ENCODE measurements at places on chromosomes 13 and 19.

- DNase-seq: peak; percentile 30
These were observed 8.7 kb upstream of the IGFL3 start for GRCh38 chr19:46133101-46133627.

GRCh38 chr13:42741914-42742313 is 39.5 kb upstream of the FAM216B start:
- no peak for DNase-seq

- DNase-seq: no peak
These were observed 2.0 kb upstream of the TMEM221 start for GRCh38 chr19:17450264-17451075.

DNA sequence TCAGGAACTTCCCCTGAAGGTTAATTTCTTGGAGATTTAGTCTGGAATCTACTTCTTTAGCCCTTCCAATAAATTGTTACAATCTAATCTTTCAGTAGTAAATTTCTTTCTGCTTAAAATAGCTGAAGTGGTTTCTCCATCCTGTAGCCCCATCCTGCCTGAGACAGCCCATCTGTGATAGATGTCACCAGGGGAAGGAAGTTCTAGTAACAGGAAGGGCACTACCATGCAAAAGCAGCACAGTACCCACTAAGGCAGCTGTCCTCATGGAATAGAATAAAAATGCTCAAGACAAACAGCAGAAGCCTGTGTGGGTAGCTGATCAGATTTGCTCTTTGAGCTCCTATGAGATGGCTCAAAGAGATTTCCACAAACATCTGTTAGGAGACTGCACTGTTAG is 1036.5 kb downstream of the SLITRK5 start:
- no peak for DNase-seq

GRCh38 chr19:46555628-46556280 is 45.4 kb upstream of the CALM3 start:
- DNase-seq: no peak

GRCh38 chr13:41995336-41995735 is 34.4 kb upstream of the VWA8 start:
- no peak for DNase-seq

DNA sequence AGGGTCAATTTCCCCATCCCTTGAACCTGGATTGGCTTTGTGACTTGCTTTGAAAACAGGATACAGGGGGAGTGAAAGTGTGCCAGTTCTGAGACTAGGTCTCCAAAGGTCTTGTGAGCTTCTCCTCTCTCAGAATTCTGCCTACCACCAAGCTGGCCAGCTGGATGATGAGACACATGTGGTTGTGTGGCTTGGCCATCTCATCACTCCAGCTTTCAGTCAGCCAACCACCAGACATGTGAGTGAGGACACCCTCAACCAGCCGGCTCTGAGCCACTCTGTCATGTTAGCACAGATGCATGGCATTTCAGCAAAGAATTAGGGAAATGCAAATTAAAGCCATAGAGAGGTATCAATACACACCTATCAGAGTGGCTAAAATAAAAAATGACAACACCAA is 29.5 kb downstream of the ENOX1 start:
- DNase-seq: no peak

- DNase-seq: peak; percentile 82
These were observed 1.5 kb upstream of the RAB3A start for GRCh38 chr19:18205200-18205892.

- no peak for DNase-seq
These were observed 26.7 kb downstream of the FLT1 start for GRCh38 chr13:28468023-28468915.

GRCh38 chr19:34319230-34319585 is 45.8 kb upstream of the GPI start:
- no peak for DNase-seq

DNA sequence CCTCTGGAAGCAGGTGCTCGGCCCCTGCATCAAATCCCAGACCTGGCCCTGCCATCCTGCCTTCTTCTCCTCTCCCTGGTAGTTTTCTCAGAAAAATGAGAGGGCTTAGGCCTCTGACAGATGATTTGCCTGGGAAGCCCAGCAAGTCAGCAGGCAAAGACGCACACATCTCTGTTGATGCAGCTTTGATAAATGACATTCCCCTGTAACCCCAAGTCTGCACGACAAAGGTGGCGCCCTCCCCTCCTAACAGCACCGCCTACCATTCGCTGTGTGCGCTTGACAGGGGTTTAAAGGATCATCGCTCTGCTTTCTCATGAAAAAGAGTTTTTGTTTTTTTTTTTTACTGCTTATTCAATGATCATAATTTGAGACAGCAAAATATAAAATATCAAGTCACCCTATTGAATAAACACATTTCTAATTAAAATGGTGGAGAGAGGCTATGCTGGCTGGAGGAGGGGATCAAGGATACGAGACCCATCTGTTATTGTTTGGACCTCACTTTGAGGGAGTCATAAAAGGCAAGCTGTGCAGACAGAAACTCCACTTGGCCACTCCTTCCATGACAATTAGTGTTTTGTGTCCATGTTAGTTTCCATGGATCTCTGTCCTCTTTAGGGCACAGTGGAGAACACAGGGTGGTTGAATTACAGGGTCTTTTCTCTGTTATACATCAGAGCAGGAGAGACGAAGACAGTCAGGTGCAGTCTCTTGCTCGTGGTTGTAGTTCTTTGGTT is 126.1 kb downstream of the FGF9 start:
- no peak for DNase-seq

- DNase-seq: peak; percentile 76
These were observed 67.4 kb downstream of the KCNRG start for GRCh38 chr13:50082426-50083281.

GRCh38 chr13:50682966-50683365 is 160.5 kb downstream of the DLEU7 start:
- DNase-seq: no peak

DNA sequence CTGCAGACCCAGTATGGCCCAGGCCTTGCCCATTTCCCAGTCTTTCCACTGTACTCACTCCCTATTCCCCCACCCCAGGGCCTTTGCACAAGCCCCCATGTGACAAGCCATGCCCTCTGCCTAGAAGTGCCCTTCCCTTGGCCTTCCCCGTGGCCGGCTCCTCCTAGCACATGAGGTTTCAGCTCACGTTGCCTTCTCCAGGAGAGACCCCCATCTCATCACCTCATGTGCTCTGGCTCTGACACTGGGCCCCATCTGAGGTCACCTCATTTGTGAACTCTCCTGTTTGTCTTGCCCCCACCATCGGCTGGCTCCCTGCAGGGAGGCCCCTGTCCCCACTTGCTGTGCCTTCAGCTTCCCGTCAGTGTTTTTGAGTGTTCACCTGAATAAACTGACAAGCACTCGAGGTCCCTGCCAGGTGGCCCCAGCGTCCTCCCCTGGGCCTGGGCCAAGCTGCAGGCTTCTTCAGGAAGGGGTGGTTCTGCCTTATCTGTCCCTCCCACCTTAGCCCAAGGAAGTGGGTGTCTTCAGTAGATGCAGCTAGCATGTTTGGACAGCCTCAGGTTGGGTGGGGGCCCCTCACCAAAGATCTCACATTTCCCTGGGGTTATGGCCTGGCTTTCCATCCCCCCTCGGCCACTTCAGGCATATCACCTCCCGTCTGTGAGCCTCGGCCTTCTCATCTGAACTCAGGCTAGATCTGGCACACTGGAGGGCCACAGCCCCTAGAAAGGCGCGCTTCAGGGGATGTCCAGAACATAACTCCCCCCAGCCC is 3.8 kb upstream of the SLC25A42 start:
- DNase-seq: no peak

DNA sequence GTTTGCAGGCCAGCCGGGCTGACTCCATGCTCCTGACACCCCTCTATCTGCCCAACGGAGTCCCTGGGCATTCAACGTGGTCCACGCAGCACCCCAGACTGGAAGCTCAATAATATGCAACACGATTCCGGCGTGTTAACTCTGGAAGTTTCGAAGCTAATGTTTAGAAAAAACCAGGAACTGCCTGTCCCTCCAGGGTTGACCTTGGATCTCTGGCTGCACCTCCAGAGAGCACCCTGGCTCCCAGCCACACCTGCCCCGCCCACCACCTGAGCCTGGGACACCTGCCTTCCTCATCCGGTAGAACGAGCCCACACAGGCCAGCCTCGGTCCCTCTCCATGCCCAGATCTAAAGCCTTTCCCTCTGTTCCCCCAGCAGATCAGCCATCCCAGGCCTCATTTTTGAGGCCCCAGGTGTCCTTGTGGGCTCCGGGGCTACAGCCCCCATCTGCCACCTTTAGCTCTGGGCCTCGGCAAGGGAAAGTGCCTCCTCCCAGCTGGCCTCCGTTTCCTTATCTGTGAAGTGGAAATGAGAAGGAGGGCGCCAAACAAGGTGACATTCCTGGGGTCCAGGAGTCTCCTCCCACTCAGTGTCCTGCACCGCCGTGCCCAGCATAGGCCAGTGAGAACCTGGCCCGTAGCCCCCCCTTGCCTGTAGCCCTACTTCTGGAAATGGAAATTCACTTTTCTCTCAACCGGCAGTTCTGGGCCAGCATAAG is 38.7 kb downstream of the KLF2 start:
- peak; percentile 20 for DNase-seq

DNA sequence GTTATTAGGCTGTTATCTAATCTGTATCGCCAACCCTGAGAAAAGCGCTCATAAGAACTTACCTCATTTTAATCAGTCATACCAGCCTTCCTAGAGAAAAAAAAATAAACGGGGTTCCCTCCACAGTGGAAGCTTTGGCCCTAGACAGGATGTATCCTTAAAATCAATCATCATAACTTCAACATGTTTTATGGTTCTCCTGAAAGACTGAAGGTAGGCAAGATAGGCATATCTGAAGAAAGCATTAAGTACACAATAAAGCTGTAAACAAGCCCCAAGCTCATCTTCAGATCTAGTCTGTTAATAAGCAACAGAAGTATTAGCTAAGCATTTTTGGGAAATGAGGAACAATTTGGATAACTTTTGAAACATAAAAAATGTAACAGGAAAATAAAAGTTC is 18.7 kb upstream of the SERP2 start:
- DNase-seq: no peak

DNA sequence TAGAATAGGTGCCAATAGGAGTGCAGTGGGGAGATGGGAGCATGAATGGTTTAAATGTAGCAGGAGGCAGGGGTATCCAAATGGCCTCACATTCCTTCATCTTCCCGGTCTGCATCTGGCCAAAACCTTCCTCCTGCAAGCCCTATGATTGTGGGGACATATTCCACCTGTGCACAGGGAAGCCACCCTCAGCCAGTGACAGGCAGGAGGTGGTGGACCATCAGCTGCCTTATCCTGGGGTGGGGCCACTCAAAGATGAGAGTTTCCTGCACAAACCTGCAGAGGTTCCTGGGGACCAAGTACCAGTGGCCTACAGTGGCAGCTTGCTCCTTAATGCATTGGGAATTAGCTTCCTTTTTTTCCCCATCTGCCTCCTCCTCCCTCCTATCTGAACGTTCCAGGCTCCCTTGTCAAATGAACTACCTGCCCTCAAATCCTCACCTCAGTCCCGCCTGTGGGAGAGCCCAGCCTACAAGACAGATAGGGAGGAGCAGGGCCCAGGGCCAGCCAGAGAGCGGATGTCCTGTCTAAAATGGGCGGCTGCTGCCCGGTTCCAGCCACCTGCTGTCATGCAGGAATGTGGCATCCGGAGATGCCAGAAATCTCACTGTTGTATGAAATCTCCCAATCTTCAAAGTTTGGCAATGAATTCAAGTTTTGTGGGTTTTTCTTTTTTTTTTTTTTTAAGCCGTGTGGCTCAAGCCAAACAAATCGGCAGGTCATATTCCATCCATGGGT is 85.0 kb downstream of the TSHZ3 start:
- DNase-seq: no peak

DNA sequence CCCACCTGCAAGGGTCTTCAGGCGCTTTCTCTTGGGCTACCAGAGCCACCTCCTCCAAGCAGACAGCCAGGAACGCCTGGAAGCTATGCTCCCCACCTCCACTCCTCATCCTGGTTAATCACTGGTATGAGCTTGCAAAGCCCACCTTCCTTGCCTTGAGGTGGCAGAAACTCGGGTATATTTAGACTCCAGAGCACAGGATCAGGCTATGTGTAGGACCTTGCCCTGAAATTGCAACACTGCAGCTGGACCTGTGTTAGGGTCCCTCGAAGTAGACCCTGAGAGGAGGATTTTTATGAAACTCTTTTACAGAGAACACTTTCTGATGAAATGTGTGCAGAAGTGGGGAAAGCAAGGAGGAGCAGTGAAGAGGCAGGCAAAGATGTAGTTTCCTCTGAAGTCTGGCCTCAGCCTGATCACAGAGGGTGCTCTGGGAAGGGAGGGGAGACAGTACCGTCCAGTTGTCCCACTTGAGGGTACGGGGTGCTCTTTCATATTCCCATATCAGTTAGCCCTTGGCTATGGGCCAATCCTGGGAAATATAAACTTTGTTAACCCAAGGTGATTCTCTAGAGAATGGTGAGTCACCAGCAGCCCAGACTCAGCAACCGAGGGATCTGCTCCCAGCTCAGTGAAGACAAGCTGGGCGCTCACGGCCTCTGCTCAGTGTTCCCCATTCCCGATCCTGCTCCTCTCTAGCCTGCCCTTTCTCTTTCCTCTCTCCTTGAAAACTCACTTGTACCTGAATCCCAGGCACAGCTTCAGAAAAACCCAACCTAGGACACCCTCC is 157.9 kb downstream of the UQCRFS1 start:
- no peak for DNase-seq

DNA sequence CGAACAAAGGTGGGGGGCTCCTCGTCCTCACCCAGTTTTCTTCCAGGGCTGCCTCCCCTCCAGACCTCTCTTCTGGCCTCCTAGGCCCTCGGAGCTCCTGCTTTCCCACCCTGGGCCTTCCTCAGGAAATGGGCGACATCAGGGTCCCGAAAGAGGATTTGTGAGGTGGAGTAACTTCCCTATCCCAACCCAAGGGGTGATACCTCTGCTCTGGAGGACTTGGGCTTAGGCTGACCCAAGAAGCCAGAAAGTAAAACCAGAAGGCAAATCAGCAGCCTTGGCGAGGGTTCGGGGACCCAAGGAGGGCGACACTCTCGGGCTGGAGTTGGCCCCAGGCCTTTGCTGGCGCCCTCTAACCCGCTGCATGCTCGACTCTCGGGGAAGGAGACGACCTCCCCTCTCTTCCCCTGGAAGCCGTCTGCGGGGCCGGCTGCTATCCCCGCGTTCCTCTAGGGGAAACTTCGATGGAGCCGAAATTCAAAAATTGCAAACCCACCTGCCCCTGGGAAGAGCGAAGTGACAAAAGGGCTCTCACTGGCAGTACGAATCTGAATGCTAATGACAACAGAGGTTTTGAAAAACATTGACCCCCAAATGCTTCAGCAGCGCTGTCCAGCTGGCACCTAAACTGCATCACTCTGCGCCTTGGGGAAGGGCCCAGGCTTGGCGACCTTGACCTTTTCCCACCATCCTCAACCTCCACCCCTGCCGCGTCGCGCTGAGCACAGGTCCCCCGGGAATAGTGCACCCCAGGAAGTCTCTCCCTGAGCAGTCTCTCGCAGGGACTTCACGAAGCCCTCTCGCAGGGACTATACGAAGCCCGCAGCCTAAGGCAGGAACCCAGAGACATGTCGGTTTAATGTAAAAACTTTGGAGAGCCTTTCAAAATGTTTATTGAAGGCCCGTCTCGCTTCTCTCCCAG is 2.4 kb downstream of the PDX1 start:
- DNase-seq: no peak

Measured in WERI-Rb-1 (cell line).